ENCODE measurements at places on chromosomes 16 and 17. TPM values are rescaled to one million over a fixed set of nuclear protein-coding genes. Genes with fewer than 3 reads are reported as not detected.

DNA sequence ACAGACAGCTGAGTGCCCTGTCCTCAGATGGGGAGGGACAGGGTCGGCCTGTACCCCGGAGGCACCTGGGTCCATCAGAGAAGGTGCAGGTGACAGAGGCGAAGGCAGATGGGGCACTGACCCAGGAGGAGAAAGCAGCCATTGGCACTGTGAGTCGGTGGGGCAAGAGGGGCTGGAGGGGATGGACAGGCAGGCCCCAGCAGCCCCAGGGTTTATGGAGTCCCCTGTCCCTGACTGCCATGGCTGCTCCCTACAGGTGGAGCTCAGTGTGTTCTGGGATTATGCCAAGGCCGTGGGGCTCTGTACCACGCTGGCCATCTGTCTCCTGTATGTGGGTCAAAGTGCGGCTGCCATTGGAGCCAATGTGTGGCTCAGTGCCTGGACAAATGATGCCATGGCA is 32.1 kb downstream of the ANKRD40 start:
- H3K36me3 ChIP-seq: no peaks in the 10 kb centered on the region
- peak overlapping the region; percentile 25 for H3K27ac ChIP-seq
- peaks cover 32% of the 10 kb centered on the region for H3K4me1 ChIP-seq
- no peaks in the 10 kb centered on the region for H3K27me3 ChIP-seq
- peak; percentile 95 for DNase-seq

DLX4 gene
- total RNA-seq: not detected

DNA sequence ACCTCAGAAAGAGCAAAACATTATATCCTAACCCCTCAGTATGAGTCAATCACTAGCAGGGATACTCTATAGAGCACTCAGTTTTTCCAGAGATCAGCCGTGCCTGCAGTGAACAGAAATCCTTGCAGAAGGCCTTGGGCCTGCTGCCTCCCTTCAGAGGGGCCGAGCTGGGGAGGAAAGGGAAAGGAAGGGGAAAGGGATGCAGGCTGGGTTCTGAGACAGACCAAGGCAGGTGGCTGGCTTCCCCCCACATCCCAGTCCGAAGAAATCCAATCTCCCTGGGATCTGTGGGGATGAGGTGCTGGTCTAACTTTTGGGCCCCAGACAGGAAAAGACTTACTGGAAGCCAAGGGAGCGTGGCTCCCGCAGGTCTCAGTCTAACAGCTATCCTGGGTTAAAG is 25.3 kb downstream of the SRL start:
- H3K4me3 ChIP-seq: no peak overlapping the region
- no peaks in the 10 kb centered on the region for H3K27me3 ChIP-seq
- H3K4me1 ChIP-seq: peaks cover 4% of the 10 kb centered on the region

DNA sequence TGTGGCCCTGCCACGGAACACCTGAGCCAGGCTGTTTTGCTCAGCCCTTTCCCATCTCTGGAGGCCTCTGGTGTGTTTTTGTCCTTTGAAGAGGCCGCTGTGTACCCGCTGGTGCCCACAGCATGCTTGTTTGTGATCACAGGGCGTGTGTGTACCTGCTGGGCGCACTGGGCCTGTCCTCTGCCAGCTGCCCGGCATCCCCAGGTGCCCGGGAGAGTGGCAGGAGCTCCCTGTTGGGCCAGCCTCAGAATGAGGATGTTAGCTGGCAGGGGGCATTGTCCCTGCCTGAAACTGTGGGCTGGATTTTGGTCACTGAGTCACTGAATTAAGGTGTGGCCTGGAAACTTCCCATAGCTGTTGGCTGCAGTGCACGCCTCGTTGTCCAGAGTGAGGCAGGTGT is 31.1 kb downstream of the BAIAP2 start:
- peak; percentile 27 for DNase-seq
- H3K27me3 ChIP-seq: no peaks in the 10 kb centered on the region
- no peak overlapping the region for H3K27ac ChIP-seq
- no peaks in the 10 kb centered on the region for H3K36me3 ChIP-seq
- H3K4me3 ChIP-seq: no peak overlapping the region

DNA sequence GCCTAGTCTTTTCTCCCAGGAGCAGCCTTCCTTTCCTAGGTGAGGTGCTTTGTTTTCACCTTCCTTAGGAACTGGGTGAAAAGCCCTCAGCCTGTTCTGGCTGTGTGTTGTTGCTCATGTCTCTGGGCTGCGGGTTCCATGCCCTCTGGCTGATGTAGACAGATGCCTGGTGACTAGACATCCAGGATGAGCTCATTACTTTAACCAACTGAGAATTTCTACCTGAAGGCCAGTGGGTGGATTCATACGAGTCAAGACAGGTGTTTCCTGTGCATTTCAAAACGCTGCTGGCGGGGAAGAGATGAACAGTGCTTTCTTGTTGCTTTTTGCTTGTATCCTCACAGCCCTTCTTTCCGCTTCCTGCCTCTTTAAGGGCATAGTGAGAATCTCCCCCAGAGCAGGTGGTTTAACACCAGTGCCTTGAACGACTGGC is 22.3 kb downstream of the SAP30BP start:
- no peaks in the 10 kb centered on the region for H3K27me3 ChIP-seq
- peaks cover 61% of the 10 kb centered on the region for H3K4me1 ChIP-seq
- no peak overlapping the region for H3K4me3 ChIP-seq

DNA sequence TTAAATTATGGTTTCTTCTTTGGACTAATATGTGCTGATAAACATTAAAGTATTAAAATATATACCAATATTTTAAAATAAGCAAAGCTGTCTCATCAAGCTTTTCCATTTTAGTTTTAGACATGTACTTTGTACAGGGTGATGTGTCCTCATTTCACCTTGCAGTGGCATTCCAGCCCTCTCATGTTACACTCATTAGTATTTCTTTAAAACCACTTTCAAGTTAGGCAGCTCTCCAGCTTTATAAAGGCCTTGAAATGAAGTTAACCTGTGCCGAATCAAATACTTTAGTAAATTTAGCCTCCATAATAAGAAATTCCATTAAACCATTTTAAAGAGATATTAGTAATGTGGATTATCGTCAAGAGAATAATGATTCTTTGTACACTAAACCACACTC is 107.6 kb upstream of the HLF start:
- no peak overlapping the region for H3K4me3 ChIP-seq
- peak; percentile 42 for DNase-seq
- H3K4me1 ChIP-seq: peaks cover 30% of the 10 kb centered on the region
- no peaks in the 10 kb centered on the region for H3K36me3 ChIP-seq

CES1 gene
- total RNA-seq: 19.1 TPM
